ENCODE measurements at places on chromosomes 3 and 15.
A peak's percentile ranks its signal among the peaks of the same experiment; 100 is the strongest.

DNA sequence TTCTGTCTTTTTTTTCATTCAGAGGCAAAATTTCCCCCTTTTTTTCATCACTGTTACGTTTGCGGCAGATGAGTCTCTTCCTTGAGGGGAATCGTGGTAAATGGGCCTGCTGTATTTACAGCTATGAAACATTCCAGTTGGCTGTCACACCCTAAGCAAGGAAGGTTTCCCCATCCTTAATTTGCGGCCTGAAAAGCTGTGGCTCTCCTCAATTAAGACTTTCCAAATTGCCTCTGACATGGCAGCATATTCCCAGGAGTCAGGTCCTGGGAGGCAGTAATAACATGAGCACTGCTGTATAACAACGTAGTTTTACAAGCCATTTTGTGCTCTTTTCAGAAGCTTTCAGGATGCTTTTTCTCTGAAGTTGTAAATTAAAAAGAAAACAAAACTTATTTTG is 420.9 kb downstream of the LPP start:
- no peak for DNase-seq

DNA sequence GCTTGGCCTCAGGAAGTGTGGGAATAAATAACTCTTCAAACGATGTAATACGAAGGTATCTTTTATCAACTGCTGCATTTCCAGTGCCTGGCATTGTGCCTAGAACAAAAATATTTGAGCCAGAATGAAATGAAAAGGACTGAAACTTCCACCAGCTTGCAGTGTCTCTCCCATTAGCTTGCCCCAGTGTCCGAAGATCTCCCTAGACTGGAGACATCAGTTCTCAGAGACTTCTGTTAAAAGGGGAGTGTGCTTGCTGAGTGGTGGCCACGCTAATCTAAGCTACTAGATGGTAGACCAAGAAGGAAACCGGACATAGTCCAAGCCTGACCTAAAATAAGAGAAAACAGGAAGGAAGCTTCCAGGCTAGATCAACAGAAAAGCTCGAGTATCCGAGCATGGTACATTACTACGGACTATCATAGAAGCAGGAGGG is 28.6 kb downstream of the KCNAB1 start:
- no peak for DNase-seq

DNA sequence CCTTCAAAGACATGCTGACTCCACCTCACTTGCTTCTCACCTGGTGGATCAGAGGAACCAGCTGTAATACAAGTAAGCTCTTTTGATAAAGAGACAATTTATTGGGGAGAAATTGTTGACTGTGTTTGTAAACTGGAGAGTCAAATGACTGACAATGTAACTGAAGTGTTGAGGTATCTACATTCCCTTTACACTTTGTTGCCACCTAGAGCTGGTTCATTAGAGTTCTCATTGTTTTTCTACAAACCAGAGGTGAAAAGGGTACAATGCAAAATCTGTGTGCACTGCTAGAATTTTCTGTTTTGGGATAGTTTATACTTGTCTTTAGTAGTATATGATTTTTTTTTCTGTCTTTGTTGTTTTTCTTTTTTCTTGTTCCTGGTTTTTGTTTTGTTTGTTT is 8.7 kb upstream of the LRRC58 start:
- no peak for DNase-seq

- DNase-seq = no peak
Measured at GRCh38 chr15:80568298-80568697, 126.8 kb upstream of the ABHD17C start.

GRCh38 chr15:65363306-65363705 is 14.5 kb downstream of the IGDCC3 start:
- no peak for DNase-seq

DNA sequence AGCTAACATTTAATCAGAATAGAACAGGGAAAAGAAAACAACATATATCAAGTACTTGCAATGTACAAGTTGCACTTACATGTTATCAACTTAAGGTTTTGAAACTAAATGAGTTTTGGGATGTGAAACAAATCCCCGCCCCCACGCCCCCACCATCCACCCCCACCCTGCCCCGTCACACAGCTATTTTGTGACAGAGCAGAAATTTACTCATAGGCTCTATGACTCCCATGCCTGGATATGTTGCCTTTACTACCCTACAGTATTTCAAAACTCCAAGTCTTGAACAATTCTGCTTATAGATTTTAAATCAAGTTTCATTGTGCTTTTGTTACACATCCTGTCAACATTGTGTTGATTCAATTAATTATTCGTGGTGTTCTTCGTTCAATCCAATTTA is 18.1 kb upstream of the IL1RAP start:
- no peak for DNase-seq

DNA sequence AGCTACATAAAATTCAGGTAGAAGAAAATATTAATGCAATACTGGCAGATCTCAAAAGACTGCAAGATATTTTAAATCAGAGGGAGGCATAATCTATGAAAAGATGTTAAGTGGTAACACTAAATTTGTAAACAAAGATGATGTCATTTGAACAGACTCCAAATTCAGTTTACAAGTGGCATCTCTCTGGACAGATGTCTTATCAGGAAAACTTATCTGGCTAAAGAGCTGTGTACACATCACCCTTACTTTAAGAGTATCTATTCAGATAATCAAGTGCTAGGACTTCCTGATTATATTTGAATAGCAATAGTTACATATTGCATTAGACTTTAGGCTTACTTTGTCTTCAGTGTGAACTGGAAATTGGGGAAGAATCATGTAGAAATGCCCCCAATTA is 231.5 kb downstream of the WDR72 start:
- no peak for DNase-seq

- no peak for DNase-seq
Measured at GRCh38 chr3:128310286-128311058, 156.2 kb downstream of the DNAJB8 start.

DNA sequence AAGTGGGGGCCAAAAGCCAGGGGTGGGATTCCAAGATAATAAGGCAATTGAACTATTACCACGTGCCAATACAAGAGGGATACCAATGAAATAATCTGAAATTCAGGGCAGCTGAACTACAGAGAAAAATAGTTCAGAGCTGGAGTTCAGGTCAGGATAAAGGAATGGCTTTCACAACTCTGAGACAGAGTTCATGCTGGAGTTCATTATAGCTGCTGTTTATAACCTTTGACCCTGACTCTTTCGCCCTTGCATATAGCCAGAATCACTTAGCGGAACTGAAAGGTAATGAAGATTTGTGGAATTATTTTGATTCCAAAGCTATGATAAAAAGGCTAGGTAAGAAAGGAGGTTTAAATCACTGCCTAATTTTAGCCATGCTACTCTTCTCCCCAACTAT is 55.5 kb upstream of the LRRN1 start:
- DNase-seq = no peak

DNA sequence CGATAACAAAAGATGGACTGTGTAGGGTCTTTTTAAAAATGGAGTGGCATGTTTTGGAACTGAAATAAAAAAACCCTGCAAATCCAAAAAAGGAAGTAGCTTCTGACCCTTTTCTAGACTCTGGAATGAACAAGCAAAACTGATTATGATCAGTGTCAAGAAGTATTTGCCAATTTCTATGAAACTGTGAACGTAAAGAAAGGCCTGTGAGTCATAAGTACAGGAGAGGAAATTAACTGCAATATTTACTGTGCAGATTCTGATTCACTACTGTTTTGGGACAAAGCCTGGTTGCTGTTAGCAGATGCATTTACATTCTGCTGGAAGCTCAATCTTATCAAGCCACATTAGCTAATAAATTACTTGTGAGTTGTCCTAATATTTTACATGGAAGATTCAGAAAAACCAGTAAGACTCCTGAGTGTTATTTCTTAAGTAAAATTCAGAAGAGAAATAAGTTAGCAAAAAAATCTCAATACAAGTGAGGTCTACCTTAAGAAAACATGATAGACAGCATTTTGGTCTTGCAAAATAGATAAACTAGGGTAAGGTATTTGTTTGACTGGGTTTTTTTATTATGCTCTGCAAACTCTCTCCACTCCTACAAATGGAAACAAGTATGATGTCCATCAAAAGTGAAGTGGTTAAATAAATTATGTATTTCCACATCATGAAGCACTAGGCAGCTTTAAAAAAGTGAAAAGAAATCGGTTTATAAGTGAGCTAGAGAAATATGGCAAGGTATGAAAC is 90.2 kb upstream of the LMOD3 start:
- no peak for DNase-seq

- no peak for DNase-seq
Measured at GRCh38 chr3:38827791-38828190, 11.8 kb upstream of the SCN10A start.

- no peak for DNase-seq
Measured at GRCh38 chr15:95368191-95368590, 962.3 kb upstream of the NR2F2 start.

DNA sequence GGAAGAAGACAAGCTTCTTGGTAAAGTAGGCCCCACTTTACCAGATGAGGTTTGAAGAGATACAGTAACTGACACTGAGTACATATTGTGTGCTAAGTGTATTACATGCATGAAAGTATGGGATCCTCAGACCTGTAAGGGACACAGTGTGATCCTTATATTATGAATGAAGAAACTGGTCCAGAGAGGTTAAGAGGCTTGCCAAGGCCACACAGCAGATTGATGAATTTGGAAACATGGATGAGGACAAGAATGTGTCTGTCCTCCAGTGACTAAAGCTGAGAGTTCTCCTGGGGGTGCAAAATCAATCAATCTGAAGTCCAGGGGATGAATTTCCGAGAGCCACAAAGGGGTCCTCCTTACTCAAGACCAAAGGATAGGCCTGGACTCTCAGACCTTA is 31.4 kb upstream of the MRPS22 start:
- DNase-seq = no peak

- no peak for DNase-seq
Measured at GRCh38 chr3:39139442-39139841, 13.9 kb downstream of the CSRNP1 start.

DNA sequence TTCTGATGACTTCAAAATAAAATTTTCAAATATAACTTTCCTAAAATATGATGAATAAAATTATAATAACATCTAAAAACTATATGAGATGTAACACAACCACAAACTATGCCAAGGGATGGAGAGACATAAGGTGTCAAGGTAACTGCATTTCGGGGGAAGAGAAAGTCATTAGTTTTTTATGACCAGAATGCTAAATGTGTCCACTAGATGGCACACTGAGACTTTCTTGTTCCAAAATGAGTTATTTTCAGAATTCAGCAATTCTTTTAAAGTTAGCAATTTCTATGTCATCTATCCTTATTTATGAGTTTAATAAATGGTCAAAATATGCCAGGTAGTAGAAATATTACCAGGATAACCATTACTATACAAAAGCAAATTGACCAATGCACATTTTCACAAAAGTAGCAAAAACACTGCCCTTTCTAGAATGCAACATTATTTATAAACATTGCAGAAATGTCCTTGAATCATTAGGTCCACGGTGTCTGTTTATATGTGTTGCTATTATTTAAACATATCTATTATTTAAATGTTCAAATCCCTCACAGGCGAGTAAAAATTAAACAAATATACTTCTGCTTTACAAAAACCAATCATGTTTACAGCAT is 374.2 kb downstream of the PLCL2 start:
- DNase-seq = peak; percentile 2

- DNase-seq = no peak
Measured at GRCh38 chr3:64174328-64174727, 50.9 kb downstream of the PRICKLE2 start.

- no peak for DNase-seq
Measured at GRCh38 chr3:177615015-177615414, 417.7 kb upstream of the TBL1XR1 start.

DNA sequence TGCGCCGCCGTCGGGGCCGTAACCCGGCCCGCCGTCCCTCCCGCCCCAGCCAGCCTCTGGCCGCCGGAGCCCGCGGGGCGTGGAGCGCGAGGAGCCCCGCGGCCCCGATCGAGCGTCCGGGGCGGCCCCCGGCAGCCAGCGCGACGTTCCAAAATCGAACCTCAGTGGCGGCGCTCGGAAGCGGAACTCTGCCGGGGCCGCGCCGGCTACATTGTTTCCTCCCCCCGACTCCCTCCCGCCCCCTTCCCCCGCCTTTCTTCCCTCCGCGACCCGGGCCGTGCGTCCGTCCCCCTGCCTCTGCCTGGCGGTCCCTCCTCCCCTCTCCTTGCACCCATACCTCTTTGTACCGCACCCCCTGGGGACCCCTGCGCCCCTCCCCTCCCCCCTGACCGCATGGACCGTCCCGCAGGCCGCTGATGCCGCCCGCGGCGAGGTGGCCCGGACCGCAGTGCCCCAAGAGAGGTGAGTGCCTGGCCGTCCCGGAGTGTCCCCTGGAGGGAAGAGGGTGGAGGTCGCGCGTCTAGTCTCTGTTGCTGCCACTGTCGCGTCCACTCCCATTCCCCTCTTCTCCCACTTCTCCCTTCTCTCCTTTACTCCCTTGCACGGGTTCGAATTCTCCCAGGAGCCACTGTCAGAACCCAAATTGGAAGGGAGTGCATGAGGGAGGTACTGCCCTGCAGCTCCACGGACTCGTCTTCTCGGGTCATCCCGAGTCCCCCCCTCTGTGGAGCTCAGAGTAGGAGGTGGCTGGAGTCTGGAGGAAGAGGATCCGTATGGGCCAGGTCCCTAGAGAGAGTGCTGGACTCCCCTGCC is 585 bp downstream of the CSK start:
- no peak for DNase-seq

GRCh38 chr15:77466521-77466920 is 45.8 kb downstream of the HMG20A start:
- no peak for DNase-seq

GRCh38 chr3:8851703-8852102 is 82.3 kb upstream of the OXTR start:
- no peak for DNase-seq

- DNase-seq = no peak
Measured at GRCh38 chr3:112365636-112366035, 32.7 kb downstream of the CD200 start.

- no peak for DNase-seq
Measured at GRCh38 chr3:53707222-53707621, 139.0 kb downstream of the CHDH start.

DNA sequence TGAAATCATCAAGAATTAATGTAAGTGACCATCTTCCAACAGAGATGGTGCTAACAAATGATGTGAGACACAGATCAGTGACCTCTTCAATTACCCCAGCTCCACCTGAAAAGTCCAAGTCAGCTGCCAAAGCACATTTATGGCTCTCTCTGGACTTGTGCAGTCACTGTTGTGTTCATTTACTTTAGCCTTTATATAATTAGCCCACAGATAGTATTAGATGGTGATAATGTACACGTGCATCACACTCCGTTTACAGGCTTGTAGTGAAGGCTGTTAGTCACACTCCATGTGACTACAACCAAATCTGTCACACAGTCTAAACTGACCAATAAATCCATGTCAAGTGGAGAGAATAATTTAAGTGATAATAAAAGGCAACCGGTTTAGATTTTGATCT is 331.5 kb upstream of the IL12A start:
- no peak for DNase-seq

GRCh38 chr15:89985111-89985510 is 16.0 kb upstream of the ZNF710 start:
- no peak for DNase-seq
